ENCODE measurements at places on chromosomes 1 and 21.

- DNase-seq = no peak
These were observed 226.0 kb downstream of the ST6GALNAC3 start for GRCh38 chr1:76300556-76300955.

GRCh38 chr1:89363638-89364536 lies at the start of gene GBP6:
GBP6 (plus strand) TSS chr1:89364059; CDS start chr1:89368552, 4,493 bp downstream.
- DNase-seq = no peak

DNA sequence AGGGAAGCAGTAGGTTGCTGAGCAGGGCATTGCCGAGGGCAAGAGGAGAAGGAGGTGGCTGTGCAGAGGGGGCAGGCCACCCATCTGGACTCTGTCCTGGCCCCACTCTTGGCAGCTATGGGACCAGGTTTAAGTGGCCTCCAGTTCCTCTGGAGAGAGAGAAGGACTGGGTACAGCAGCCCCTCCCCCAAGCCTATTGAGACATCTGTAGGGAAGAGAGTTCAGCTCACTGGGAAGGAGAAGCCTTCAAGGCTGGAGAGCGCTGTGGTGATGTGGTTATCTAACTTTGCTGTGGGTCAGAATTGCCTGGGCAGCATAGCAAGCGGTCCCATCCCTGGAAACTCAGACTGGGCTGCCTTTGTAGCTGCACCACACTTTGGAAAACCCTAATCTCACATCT lies 93.9 kb downstream of the KCNJ15 start:
- DNase-seq = no peak

GRCh38 chr21:18499761-18500376 lies 96.3 kb upstream of the TMPRSS15 start:
- DNase-seq = peak; percentile 4

DNA sequence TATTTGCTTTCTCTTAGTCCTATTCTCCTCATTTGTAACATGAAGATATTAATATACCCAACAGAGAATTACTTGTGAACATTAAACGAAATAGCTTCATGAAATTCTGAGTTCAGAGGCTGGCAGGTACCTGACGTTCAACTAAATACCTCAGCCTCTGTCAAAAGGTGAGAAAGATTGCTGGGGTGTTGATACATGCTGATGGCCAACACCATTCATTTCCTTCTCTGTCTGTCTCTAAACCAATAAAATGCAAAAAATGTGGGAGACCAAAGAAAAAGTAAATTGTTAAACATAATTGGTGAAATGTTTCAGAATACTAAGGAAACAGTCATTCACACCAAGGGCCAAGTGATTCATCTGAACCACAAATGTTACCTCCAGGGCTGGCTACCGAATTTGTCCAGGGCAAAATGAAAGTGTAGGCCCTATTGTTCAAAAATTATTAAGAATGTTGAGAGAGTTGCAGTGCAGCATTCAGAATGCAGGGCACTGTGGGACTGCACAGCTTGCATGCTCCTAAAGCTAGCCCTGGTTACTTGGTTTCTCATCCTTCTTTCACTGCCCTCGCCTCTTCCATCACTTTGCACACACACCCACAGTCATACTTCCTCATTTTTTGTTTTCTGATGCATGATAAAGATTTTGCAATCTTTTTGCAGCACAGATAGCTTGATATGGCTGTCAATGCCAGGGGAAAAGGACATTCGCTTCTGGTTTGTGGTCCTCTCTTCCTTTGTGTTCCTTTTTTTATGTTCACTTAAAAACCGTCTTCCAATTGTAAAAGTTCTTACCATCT lies 414.3 kb upstream of the NR5A2 start:
- DNase-seq = no peak

GRCh38 chr21:22758478-22758877 lies 1760.3 kb downstream of the NCAM2 start:
- DNase-seq = no peak

- no peak for DNase-seq
These were observed 27.9 kb downstream of the CHD5 start for GRCh38 chr1:6152181-6152580.

GRCh38 chr1:100076744-100077143 lies 56.0 kb downstream of the SASS6 start:
- DNase-seq = no peak

GRCh38 chr1:195394567-195394966 lies 1213.7 kb downstream of the KCNT2 start:
- DNase-seq = no peak

- no peak for DNase-seq
These were observed 85.9 kb downstream of the PTPRU start for GRCh38 chr1:29322147-29322694.

DNA sequence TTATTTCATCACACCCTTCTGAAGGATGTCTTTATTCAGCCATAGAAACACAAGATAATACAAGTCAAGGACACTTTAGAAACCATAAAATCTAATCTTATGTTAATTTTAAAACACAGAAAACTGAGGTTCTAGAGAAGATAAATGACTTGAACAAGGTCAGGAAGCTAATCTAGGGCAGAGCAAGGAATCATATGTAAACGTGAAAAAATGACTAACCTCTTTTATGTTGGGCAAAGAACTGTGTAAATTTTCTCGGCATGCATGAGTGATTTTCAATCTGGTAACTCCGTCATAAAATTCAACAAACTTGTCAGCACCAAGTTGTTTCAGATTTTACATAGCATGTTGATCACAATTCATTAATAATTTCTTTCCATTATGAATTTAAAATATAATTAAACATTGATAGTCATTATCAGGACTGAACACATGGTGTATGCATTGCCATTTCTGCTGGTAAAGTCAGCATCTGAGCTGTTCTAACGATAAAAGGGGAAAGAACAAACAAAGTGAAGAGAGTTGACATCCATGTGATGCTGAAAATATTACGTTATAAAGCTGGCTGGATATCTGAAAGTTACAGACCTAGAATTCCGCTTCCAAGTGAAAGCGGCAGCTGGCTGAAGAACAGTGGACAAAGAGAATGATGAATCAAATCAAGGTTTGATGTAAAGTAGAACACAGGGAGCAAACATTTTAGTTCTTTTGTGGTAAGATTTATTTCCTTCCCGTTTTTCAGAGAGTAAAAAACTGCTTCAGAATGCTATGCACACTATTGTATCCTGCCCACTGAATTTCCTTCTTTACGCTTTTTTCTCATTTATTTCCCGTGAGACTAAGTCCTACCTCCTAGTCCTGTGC lies 1037.4 kb upstream of the TMPRSS15 start:
- no peak for DNase-seq

GRCh38 chr21:29104239-29104708 lies 26.2 kb upstream of the MAP3K7CL start:
- DNase-seq = no peak

DNA sequence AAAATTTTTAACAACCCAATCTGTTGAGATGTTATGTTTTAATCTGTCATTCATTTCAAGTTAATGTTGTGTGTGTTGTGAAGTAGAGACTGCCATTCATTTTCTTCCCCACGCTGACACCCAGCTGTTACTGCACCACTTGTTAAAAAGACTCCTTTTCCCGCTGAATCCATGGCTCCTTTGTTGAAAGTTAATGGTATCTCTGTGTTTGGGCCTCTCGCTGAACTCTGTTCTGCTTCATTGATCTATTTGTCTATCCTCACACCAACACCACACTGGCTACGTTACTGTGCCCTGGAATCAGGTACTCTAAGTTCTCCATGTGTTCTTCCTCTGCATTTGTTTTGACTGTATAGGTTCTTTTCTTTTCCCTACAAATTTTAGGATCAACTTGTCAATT lies 58.2 kb downstream of the PDE9A start:
- DNase-seq = no peak

- DNase-seq = no peak
These were observed 57.1 kb upstream of the DYNLT5 start for GRCh38 chr1:66695116-66695515.

DNA sequence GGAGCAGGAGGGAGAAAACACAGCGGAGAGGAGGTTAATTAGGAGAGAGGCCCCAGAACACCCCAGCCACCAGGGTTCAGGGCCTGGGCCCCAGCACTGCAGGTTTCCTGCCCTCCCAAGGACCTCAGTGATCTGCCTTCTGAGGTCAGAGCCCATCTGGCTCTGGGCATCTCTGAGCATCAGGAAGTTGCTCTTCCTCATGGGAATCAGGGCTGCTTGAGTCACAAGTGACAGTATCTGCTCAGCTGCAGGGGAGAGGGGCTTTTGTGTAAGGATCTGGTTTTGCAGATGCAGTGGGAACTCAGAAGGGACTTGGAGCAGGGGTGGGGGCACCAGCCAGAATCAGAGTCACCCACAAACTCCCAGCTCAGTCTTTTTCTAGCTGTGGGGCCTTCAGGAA lies 472.1 kb downstream of the PTPRU start:
- no peak for DNase-seq

DNA sequence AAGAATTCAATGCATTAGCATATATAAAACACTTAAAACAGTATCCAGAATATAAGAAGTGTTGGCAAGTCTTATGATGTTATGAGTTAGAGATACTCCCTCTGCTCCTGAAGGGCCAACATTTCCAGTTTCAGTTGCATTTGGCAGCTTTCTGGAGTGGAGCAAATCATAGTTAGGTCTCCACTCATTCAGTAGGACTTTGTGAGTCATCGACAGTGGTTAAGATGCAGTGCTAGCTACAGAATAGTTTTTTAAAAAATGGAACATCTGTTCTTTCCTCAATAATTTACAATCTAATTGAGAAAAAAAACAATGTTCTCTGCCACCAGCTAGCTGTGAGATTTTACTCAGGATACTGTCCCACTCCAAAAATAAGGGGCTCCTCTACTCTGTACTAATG lies 389.1 kb downstream of the HLX start:
- no peak for DNase-seq

GRCh38 chr1:199044191-199044590 lies 405.4 kb downstream of the PTPRC start:
- DNase-seq = no peak

DNA sequence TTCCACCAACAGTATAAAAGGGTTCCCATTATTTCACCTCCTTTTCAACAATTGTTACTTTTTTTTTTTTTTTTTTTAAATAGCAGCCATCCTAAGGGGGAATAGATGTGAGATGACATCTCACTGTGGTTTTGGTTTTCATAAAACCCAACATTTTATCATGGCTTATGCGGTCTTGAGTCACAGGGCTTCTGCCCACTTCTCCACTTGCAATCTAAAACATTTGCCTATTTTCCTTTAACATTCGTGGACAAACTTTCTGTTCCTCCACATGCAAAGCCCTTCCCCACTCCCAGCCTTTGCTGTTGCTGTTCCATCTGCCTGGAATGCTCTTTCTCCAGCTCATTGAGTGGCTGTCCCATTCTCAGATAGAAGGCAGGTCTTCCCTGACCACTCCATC lies 239.7 kb upstream of the KCNK2 start:
- DNase-seq = no peak

- no peak for DNase-seq
These were observed 25.0 kb downstream of the TMPRSS2 start for GRCh38 chr21:41482980-41483379.

DNA sequence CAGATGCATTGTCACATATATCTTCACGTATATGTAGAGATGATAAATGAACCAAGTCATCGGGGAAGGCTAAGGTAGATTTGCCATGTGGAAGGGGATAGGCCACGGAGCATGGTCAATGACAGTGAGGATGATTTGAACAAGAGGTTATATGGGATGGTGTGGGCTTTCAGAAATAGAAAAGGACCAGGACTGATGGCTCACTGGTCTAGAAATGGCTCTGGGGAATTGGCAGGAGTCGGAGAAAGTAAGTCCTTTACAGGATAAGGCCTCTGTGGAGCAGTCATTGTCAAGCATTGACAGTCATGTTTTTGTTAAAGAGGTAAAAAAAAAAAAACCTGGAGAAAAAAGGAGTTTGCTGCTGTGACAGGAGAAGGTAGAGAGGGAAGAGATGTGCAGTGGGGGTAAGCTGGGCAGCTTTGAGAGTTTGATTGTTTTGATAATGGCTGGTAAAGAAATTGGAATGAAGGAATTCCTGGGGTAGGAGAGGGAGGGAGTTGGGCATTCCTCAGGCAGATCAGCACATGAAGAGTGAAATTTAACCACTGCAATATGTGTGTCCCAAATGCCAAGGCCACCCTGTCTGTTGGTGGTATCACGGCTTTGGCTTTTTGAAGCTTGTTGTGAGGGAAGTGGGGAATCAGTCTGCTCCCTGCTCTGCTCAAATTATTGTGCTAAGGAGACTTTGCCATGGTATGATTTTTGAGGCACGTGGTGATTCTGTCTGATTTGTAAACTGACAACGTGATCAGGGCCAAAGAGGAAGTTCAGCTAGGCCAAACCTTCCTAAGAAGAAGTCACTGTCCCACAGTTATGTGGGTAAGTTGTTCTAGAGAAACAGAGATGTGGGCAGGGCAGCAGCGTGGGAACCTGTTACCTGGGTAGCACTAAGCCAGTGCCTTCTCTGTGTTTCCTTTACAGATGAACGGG lies 26.0 kb downstream of the MACF1 start:
- DNase-seq = no peak

- DNase-seq = no peak
These were observed 146.1 kb downstream of the EDEM3 start for GRCh38 chr1:184608581-184608980.

DNA sequence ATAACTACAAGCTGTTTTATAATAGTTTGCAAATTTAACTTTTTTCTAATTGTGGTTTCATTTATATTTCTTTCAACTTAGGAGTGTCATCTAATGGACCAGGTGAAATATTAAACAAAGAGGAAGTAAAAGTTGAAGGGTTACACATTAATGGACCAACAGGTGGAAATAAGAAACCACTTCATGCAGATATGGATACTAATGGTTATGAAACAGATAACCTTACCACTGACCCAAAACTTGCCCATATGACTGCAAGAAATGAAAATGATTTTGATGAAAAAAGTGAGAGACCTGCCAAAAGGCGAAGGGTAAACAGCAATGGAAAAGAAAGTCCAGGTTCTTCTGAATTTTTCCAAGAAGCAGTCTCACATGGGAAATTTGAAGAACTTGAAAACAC lies 59.7 kb downstream of the MIER1 start:
- DNase-seq = no peak

DNA sequence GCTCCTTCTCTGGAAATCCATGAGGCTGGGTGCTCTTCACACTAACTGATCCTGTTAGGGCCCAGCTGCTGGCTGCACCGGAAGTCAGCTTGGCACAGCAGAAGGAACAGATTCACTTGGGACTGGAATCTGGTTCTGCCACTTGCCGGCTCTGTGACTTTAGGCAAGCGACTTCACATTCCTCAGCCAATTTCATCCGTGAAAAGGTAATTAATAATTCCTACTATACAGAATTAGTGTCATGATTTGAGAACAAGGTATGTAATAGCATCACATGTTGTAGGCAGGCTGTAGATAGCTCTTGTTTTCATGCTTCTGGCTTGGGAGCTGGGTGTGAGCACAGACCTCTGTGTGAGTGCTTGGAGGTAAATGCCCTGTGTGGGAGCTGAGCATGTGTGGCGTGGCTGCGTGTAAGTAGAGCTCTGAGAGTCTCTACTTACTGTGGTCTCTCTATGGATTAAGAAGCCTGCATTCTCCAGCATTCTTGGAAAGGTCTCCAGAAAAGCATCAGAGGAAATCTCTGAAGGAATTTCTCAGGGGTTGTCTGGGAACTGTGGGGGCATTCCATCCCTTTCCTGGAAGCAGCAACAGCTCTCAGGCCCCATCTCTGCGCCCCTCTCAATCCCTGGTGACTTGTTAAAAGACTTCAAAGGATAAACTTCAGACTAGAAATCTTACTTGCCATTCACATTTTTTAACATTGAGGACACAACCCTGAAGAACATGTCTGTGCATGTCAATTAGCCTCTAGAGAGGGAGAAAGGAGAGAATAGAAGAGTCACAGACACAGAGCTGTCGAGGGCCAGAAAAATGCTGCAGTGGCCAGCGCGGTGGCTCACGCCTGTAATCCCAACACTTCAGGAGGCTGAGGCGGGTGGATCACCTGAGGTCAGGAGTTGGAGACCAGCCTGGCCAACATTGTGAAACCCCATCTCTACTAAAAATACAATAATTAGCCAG lies 47.7 kb upstream of the PPM1J start:
- DNase-seq = no peak
